A549 treated with Hydrocortisone at 1 μM for 4 hours (cell line): ENCODE measurements at places on chromosomes 5 and 9. TPM values are rescaled to one million over a fixed set of nuclear protein-coding genes. Genes with fewer than 3 reads are reported as not detected.

The SLC4A9 gene
- total RNA-seq = 0.02 TPM in 1 of 5 replicates, not detected in the others

The NRG2 gene
- total RNA-seq = 1.4 to 2.2 TPM (median 1.8 TPM) in 5 replicates

The ASS1 gene
- 16.6 to 21.5 TPM (median 19.3 TPM) in 5 replicates for total RNA-seq

The TNFSF8 gene
- not detected in 5 replicates for total RNA-seq

The TMEM252 gene
- not detected in 5 replicates for total RNA-seq

The PPP1R2B gene
- 0.07 to 0.14 TPM (median 0.10 TPM) in 5 replicates for total RNA-seq

The INSL6 gene
- total RNA-seq = not detected in 5 replicates

The UGT3A2 gene
- not detected in 5 replicates for total RNA-seq

The OLFM1 gene
- 7.8 to 10.3 TPM (median 10.1 TPM) in 5 replicates for total RNA-seq

The ENHO gene
- 0.88 to 2.5 TPM (median 1.9 TPM) in 5 replicates for total RNA-seq

The SLC36A2 gene
- not detected in 5 replicates for total RNA-seq

The QRFP gene
- not detected in 5 replicates for total RNA-seq

The BSPRY gene
- 0.06 to 0.12 TPM in 2 of 5 replicates, not detected in the others for total RNA-seq

The RMRP gene
- 8.7 to 24.4 TPM (median 17.9 TPM) in 4 of 5 replicates, not detected in the other for total RNA-seq

The MEIKIN gene
- total RNA-seq = not detected in 5 replicates

The EFNA5 gene
- 18.1 to 23.1 TPM (median 20.5 TPM) in 5 replicates for total RNA-seq

The SLC34A1 gene
- not detected in 5 replicates for total RNA-seq

The TLN1 gene
- 111 to 160 TPM (median 122 TPM) in 5 replicates for total RNA-seq

The LRRC26 gene
- total RNA-seq = 0.41 to 1.7 TPM (median 0.93 TPM) in 5 replicates

The SMIM33 gene
- total RNA-seq = not detected in 5 replicates
